ENCODE measurements at places on chromosomes 16 and 17. TPM values are rescaled to one million over a fixed set of nuclear protein-coding genes. Genes with fewer than 3 reads are reported as not detected.

Gene ABAT
- 9.8 TPM for total RNA-seq

Gene ARHGDIG
- not detected for total RNA-seq

DNA sequence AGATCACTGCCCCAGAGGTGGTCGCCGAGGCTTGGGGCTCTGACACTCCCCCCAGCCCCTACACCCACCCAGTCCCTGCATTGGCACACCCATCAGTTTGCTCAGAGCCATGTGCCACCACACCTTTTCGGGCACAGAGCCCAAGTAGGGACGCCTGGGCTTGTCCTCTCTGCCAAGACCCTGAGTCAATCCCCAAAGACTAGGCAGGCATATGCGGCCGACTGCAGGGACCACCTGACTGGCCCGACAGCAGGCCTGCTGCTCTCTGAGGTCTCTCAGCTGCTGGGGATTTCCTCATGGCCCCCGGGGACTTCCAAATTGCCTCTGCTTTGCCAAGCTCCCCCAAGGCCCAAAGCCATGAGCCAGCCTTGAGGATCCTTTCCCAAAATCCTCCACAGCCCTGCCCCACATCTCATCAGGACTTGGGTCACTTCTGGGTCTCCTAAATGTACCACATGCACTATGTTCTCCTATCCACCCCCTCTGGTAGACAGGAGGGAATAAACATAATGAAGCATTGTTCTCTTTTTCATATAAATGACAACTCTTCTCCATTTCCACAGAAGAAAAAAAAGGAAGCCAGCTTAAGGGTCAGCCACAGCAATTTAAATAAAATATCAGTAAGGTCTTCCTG, 30.6 kb downstream of the MYO18A start:
- no peak overlapping the region for H3K27ac ChIP-seq
- H3K4me3 ChIP-seq = peak overlapping the region; percentile 68
- peaks cover 28% of the 10 kb centered on the region for H3K4me1 ChIP-seq
- H3K27me3 ChIP-seq = no peaks in the 10 kb centered on the region
- DNase-seq = peak; percentile 20

Gene ACSM3
- 7.3 TPM for total RNA-seq

DNA sequence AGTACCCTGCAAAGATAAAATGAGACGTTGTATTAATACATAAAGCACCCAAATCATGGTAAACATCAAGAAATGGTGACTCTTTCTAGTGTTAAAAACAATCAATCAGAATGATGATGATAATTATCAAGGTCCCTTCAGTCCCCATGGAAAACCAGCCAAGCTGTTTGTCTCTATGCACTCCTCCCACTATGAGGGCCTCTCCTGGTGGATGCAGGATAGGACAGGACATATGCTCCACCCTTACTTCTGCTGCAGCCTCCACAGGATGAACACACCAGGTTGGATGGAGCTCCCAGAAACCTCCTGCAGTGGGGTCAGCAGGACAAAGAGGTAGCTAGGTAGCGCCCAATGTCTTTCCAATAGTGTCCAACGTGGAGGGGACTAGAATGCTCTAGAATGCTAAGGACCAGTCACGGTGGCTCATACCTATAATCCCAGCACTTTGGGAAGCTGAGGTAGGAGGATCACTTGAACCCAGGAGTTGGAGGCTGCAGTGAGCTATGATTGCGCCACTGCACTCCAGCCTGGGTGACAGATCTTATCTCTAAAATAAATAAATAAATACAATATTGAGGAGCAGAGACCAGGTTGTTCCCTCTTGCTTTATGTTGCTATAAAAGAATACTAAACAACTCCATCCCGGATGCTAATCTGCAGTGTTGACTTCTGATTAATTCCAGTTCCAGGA, 9.9 kb upstream of the KDM8 start:
- H3K27me3 ChIP-seq = no peaks in the 10 kb centered on the region
- DNase-seq = no peak
- no peaks in the 10 kb centered on the region for H3K36me3 ChIP-seq
- peaks cover 44% of the 10 kb centered on the region for H3K4me1 ChIP-seq
- H3K27ac ChIP-seq = no peak overlapping the region

DNA sequence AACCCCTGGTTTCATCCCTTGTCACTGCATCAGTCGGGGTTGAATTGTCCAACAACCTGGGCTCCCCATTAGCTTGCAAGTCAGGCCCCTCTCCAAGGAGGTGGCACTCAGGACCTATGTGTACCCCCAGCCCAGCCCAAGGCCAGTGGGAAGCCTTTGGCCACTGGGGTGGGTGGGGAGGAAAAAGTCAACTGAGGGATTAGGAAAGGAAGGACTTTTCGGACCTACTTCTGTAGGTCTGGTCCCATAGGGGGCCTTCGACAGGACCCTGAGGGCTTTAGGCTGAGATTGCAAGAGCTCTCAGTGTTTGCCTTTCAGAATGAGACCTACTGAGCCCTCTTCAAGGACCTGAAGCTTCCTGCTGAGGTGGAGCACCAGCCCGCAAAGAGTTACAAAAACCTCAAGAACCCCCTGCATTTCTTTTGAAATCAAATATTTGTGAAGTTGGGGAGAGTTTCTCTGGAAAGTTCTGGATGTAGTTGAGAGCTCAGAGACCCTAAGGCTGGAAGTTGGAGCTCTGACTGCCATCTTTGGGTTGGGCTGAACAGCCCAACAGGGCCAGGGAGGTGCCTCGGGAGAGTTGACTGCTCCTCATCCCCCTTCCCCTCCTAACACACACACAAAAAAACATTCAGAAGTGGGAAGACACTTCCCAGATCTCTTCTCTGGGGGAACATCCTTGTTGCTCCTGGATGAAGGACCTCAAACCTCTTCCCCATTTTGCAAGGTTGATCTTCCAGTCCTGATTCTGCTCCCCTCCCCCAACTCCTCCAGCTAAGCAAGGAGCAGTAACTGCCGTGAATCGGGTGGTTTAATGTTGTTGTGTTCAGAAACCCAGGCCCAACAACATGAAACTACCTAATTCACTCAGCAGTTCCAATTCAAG, 5.8 kb upstream of the HOXB9 start:
- peaks cover 72% of the 10 kb centered on the region for H3K27me3 ChIP-seq
- H3K4me1 ChIP-seq = peaks cover 11% of the 10 kb centered on the region
- H3K27ac ChIP-seq = peak overlapping the region; percentile 77
- no peaks in the 10 kb centered on the region for H3K36me3 ChIP-seq
- H3K4me3 ChIP-seq = no peak overlapping the region
- DNase-seq = no peak

GRCh38 chr16:23107936-23108335, 41.3 kb downstream of the USP31 start:
- no peak overlapping the region for H3K27ac ChIP-seq
- H3K27me3 ChIP-seq = no peaks in the 10 kb centered on the region
- H3K36me3 ChIP-seq = no peaks in the 10 kb centered on the region
- no peak for DNase-seq
- H3K4me1 ChIP-seq = no peaks in the 10 kb centered on the region
- H3K4me3 ChIP-seq = no peak overlapping the region

- no peak overlapping the region for H3K4me3 ChIP-seq
- H3K4me1 ChIP-seq = no peaks in the 10 kb centered on the region
- H3K27me3 ChIP-seq = no peaks in the 10 kb centered on the region
These were observed 7.8 kb upstream of the SSTR2 start for GRCh38 chr17:73156887-73157520.

Gene TBC1D3I
- 0.51 TPM for total RNA-seq

GRCh38 chr17:80585890-80586845, 41.5 kb downstream of the RPTOR start:
- no peak overlapping the region for H3K27ac ChIP-seq
- H3K36me3 ChIP-seq = no peaks in the 10 kb centered on the region
- no peak overlapping the region for H3K4me3 ChIP-seq
- H3K4me1 ChIP-seq = peaks cover 20% of the 10 kb centered on the region

- H3K27me3 ChIP-seq = no peaks in the 10 kb centered on the region
- DNase-seq = no peak
- H3K4me3 ChIP-seq = peak overlapping the region; percentile 99
- H3K36me3 ChIP-seq = no peaks in the 10 kb centered on the region
- H3K27ac ChIP-seq = peak overlapping the region; percentile 98
- peaks cover 41% of the 10 kb centered on the region for H3K4me1 ChIP-seq
These were observed 1.1 kb downstream of the ORC6 start for GRCh38 chr16:46690281-46691178.

DNA sequence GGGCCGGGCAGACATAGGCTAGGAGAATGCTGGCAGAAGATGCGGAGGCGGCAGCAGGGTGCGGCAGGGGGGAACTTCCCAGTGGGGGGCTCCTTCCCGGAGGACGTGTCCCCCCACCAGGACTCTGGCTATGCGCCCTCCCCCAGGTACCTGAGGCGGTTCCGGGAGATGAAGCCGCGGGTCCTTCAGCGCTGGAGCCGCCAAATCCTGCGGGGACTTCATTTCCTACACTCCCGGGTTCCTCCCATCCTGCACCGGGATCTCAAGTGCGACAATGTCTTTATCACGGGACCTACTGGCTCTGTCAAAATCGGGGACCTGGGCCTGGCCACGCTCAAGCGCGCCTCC, 3.4 kb downstream of the WNK4 start:
- peaks cover 46% of the 10 kb centered on the region for H3K27me3 ChIP-seq
- DNase-seq = no peak
- no peak overlapping the region for H3K4me3 ChIP-seq
- peaks cover 9% of the 10 kb centered on the region for H3K36me3 ChIP-seq

DNA sequence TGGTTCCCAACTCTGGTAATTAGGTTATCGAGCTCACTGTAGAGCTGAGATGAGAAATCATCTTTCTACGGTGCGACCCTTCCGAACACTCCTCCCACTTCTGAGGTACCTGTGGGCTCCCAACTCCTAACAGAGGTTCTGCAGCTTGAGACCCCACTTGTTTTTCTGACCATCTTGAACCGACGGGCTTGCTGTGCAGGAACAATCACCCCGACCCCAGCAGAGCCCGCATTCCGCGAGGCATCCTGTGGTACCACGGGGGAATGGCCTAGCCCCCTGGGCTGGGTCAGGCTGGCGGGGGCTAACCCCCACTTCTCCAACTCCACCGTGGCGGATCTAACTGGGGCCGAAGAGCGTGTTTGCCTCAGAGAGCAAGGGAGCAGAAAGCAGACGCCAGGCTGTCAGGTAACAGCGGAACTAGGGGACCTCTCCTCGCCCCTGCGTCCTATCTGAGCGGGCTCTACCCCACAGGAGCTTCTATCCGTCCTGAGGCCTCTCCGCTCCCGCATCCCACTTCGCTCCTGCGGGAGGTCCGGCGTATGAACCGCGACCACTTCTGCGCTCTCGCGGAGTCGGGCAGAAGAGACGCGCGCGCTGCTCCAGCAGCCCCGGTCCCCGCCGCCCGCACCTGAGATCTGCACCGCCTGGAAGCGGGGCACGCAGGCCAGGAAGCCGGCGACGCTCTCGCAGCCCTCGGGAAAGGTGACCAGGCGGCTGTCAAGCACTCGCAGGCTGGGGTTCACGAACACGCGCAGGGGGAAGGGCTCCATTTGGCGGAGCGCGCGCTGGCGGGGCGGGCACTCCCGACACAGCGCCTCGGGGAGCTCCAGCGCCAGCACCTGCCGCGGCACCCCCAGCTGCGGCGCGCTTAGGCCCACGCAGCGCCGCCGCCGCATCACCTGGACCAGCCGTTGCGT, 761 bp downstream of the PDF start:
- H3K27me3 ChIP-seq = no peaks in the 10 kb centered on the region
- peak overlapping the region; percentile 76 for H3K27ac ChIP-seq
- H3K36me3 ChIP-seq = peaks cover 13% of the 10 kb centered on the region
- H3K4me1 ChIP-seq = peaks cover 50% of the 10 kb centered on the region
- peak overlapping the region; percentile 76 for H3K4me3 ChIP-seq

Gene EME1
- total RNA-seq = 23.6 TPM

DNA sequence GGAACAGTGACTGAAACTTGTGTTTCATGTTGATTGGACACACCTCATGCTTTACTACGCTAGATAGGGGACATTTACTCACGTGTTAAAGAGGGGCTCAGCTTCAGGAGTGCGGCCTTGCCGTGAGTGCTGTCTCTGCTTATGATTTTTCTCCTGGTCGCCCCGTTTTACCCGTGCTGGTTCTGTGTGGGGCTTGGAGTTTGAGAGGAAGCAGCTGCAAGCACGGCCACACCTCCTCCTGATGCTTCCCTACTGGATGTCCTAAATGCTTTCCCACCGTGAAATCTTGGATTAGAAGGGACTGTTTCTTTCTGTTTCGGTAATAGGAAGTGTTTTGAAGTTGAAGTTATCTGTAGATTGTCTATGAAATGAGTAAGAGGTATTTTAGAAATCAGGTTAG, 54.0 kb upstream of the ZNF750 start:
- no peak for DNase-seq
- no peaks in the 10 kb centered on the region for H3K36me3 ChIP-seq
- no peaks in the 10 kb centered on the region for H3K27me3 ChIP-seq
- H3K4me3 ChIP-seq = no peak overlapping the region
- peaks cover 25% of the 10 kb centered on the region for H3K4me1 ChIP-seq
